Mucosa of descending colon (tissue), 3 donors: ENCODE measurements at places on chromosomes 5 and 9.

DNA sequence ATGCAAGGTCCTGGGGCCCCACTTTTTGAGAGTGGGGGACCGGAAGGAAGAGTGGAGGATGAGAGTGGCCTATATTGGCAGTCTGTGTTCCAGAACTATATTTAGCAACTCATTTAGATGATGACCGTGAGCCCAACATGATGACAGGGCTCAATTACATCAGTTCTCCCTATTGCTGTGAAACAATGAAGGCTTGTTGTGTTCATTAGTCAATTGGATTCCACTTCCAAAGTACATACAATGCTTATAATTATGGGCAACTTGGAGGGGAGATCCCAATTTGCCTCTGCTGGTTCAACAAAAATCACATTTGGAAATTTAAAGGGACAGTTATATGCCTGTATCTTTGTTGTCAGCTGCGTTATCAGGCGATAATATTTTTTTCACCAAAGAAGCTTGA lies 91.1 kb downstream of the TARS1 start:
- DNase-seq = no peak

DNA sequence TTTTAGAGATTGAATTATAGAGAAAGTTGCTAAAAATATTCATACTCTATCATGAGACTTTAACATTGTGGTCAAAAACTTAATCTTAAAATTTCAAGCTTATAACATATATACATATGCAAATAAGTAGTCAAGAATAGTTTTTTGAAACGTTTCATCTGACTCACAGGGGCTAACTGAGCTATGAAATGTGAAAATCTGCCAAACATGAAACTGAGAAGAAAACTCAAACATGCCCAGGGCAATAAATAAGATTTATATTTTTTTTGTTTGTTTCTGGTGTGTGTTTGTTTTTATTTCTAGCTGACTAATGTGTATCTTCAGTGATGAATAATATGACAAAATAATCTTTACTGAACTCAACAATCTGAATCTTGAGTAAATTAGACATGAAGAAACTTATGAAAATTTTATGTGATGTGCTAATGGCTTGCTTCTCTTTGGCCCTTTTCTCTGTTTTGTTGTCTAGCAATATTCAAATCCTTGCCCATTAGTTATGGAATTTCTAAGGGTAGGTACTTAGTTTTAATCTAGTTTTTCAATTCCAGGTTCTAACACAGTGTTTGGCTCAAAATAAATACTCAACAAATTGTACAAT lies 99.9 kb downstream of the FAM174A start:
- no peak for DNase-seq

- peak; percentile 62 for DNase-seq
Observed at GRCh38 chr5:181190711-181191525, 14.1 kb downstream of the TRIM7 start.

GRCh38 chr5:6582507-6583048 lies 50.3 kb downstream of the NSUN2 start:
- no peak for DNase-seq

GRCh38 chr5:140267201-140267540 lies 35.7 kb downstream of the PFDN1 start:
- DNase-seq = no peak

DNA sequence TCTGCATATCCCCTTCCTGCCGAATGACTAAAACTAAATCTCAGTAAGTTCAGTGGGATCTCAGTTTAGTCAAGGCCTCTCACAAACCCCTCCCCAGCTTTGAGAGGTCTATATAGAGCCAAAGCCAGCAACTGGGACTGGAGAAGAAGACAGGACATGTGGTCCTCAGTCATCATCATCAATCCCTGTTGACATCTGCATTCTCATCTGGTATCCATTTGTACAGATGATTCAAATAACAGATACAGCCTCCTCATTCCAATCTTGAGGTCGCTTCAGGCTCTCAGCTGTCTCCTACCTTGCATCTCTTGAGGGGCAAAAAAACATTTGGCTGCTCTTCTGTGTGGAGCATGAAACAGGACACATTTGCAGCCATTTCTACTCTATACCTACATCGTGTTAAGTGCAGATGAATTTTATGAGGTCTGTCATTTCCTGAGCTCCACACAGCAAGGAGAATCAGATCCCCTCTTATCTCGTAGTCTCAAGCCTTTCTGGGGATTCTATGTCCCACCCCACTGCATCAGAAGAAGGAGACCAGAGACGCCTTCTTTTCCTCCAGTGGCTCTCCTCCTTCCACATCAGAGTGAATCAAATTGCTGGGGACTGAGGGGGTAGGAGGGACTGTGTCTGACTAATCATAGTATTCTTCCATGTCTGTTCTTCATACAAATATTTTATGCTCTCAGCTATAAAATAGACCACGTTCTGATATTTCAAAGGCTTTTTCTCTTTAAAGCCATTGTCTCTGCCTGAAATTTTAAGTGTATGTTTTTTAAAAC lies 4.7 kb upstream of the RECK start:
- DNase-seq = no peak
